ENCODE measurements at places on chromosomes 5 and 9. TPM values are rescaled to one million over a fixed set of nuclear protein-coding genes. Genes with fewer than 3 reads are reported as not detected.

GRCh38 chr9:1522219-1522767, 472.1 kb downstream of the DMRT2 start:
- H3K27me3 ChIP-seq: no peaks in the 10 kb centered on the region
- H3K4me3 ChIP-seq: no peak overlapping the region
- no peak for DNase-seq
- no peaks in the 10 kb centered on the region for H3K4me1 ChIP-seq

- no peaks in the 10 kb centered on the region for H3K27me3 ChIP-seq
- peak overlapping the region; percentile 20 for H3K27ac ChIP-seq
- DNase-seq: no peak
- no peaks in the 10 kb centered on the region for H3K4me1 ChIP-seq
- no peaks in the 10 kb centered on the region for H3K36me3 ChIP-seq
- no peak overlapping the region for H3K4me3 ChIP-seq
Observed at GRCh38 chr9:128862401-128862851, 19.3 kb downstream of the KYAT1 start.

DNA sequence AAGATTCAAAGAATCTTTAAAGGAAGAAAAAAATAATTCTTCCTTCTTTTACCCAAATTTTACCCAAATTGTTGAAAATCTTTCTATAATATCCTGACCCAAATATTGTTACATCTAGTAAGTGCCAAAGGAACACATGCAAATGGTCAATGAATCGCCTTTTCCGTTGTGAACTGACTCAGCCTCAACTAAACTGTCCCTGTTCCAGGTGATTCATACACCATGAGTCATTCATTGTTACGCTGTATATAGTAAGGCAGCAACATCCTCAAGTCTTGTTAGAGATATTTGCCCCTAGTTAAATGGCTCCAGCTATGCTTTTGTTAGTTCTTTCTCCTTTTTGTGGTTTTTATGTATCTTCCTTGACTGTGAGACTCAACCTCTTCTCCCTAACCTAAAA, 9.7 kb downstream of the PTGER4 start:
- H3K4me1 ChIP-seq: no peaks in the 10 kb centered on the region
- no peak for DNase-seq
- no peak overlapping the region for H3K27ac ChIP-seq
- no peak overlapping the region for H3K4me3 ChIP-seq
- H3K36me3 ChIP-seq: no peaks in the 10 kb centered on the region

DNA sequence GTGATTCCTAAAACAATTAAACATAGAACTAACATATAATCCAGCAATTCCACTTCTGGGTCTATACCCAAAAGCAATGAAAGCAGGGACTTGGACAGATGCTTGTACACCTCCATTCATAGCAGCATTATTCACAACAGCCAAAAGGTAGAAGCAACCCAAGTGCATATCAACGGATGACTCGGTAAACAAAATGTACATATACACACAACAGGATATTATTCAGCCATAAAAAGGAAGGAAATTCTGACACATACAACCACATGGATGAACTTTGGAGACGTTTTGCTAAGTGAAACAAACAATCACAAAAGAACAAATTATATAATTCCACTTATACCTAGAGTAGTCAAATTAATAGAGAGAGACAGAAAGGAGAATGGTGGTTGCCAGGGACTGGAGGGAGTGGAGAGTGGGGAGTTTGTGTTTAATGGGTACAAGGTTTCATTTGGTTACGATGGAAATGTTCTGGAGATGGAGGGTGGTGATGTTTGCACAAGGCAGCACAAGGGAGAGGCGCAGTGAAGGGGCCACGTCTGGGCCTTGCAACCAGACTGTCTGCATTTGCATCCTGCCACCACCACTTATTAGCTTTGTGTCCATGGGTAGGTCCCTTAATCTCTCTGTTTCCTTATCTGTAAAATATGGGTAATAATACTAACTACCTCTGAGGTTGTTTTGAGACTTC, 36.3 kb upstream of the RLN1 start:
- no peaks in the 10 kb centered on the region for H3K36me3 ChIP-seq
- DNase-seq: no peak
- no peaks in the 10 kb centered on the region for H3K27me3 ChIP-seq

DNA sequence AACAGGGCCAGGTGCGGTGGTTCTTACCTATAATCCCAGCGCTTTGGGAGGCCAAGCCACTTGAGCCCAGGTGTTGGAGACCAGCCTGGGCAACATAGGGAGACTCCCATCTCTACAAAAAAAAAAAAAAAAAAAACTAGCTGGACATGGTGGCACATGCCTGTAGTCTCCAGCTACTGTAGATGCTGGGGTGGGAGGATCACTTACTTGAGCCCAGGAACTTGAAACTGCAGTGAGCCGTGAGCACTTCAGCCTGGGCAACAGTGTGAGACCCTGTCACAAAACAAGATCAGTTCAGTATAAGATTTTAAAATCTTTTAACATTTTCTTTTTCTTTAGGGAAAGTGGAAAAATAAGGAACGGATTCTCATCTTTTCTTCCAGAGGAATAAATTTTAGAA, 2.5 kb downstream of the BRIX1 start:
- no peak for DNase-seq
- no peak overlapping the region for H3K27ac ChIP-seq
- no peaks in the 10 kb centered on the region for H3K27me3 ChIP-seq

DNA sequence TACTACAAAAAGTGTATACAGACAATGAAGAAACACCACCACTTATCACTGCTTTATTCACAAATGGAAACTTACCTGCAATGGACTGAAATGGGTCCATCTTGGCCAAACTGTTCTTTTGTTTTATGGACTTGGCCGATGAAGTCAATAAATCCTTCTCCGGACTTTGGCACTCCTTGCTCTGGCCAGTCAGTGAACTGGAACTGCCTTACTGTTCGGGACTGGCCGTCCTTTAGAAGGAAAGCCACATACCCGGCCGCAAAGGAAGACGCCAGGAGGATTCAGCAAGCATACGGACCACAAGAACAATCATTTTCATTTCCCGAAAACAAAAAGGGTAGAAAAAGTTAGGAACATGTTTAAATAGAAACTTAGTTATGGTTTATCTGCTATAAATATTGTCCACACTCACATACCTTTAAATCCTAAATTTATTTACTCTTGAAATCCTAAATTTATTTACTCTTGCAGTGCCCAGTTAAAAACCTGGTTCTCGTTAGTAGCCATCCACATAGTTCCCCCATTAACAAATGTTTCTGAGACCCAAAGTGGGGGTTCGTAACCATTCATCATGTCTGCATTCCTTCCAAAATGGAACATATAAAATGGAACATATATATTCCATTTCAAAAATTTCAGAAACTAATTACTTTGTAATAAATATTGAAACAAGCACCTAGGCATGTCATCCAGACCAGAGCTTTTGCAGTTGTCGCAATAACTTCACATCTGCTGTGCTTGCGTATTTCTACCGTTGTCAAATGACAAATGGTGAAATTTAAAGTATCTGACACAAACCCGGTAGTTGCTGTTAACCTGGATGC, 532.1 kb upstream of the DMAC1 start:
- H3K36me3 ChIP-seq: no peaks in the 10 kb centered on the region
- H3K27me3 ChIP-seq: no peaks in the 10 kb centered on the region
- no peak for DNase-seq
- H3K4me1 ChIP-seq: no peaks in the 10 kb centered on the region

The FOXD4L5 gene
- 0.19 TPM for total RNA-seq

DNA sequence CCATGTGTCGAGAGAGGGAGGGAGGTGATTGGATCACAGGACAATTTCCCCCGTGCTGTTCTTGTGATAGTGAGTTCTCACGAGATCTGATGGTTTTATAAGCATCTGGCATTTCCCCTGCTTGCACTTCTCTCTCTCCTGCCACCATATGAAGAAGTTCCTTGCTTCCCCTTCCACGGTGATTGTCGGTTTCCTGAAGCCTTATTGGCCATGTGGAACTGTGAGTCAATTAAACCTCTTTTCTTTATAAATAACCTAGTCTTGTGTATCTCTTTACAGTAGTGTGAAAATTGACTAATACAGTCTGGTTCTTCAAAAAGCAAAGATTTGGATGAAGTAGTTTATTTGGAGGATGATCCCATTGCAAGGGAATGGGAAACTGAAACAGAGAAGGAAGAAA, 11.3 kb upstream of the MIER3 start:
- H3K27me3 ChIP-seq: no peaks in the 10 kb centered on the region
- no peaks in the 10 kb centered on the region for H3K4me1 ChIP-seq
- no peak overlapping the region for H3K4me3 ChIP-seq

GRCh38 chr5:5558102-5558501, 135.6 kb downstream of the ICE1 start:
- H3K27me3 ChIP-seq: no peaks in the 10 kb centered on the region
- no peak for DNase-seq
- no peak overlapping the region for H3K27ac ChIP-seq

- no peak overlapping the region for H3K27ac ChIP-seq
- no peak for DNase-seq
- no peak overlapping the region for H3K4me3 ChIP-seq
- no peaks in the 10 kb centered on the region for H3K36me3 ChIP-seq
- H3K27me3 ChIP-seq: no peaks in the 10 kb centered on the region
- H3K4me1 ChIP-seq: no peaks in the 10 kb centered on the region
Observed at GRCh38 chr5:98933445-98934072, 4.8 kb upstream of the CHD1 start.

DNA sequence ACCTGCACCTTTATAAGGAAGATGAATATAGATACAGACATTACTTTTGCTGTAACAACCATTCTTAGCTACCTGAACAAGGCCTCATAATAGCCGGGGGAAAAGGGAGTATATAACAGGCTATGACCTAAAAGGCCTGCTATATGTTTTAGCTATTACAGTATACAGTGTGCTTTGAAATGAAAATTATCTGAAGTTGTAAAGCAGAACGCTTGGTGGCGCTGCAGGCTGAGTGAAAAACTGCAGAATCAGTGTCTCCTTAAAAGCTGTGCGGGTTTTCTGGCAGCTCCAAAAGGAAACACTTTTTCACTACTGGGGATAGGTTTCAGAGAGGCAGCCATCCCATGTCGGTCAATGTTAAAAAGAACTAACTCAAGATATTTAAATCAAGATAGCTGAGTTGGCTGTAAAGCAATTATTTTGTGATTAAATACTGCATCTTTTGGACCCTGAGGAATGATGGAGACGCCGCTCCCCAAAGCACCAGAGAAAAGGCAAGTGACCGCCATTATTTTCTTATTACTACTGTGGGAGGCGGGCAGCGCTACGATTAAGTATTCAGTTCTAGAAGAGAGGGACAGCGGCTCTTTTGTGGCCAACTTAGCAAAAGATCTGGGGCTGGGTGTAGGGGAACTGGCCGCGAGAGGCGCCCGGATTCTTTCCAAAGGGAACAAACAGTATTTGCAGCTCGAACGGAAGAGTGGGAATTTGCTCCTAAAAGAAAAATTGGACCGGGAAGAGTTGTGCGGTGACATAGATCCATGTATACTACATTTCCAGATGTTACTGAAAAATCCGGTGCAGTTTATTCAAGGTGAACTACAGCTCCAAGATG, 5.9 kb downstream of the PCDHB6 start:
- no peaks in the 10 kb centered on the region for H3K36me3 ChIP-seq
- no peak overlapping the region for H3K27ac ChIP-seq
- no peak overlapping the region for H3K4me3 ChIP-seq
- no peaks in the 10 kb centered on the region for H3K4me1 ChIP-seq
- H3K27me3 ChIP-seq: no peaks in the 10 kb centered on the region
- DNase-seq: no peak

- no peaks in the 10 kb centered on the region for H3K27me3 ChIP-seq
- no peaks in the 10 kb centered on the region for H3K4me1 ChIP-seq
- peak; percentile 64 for DNase-seq
- H3K4me3 ChIP-seq: no peak overlapping the region
- H3K36me3 ChIP-seq: no peaks in the 10 kb centered on the region
- no peak overlapping the region for H3K27ac ChIP-seq
Observed at GRCh38 chr5:142716963-142717362, 31.1 kb upstream of the FGF1 start.

DNA sequence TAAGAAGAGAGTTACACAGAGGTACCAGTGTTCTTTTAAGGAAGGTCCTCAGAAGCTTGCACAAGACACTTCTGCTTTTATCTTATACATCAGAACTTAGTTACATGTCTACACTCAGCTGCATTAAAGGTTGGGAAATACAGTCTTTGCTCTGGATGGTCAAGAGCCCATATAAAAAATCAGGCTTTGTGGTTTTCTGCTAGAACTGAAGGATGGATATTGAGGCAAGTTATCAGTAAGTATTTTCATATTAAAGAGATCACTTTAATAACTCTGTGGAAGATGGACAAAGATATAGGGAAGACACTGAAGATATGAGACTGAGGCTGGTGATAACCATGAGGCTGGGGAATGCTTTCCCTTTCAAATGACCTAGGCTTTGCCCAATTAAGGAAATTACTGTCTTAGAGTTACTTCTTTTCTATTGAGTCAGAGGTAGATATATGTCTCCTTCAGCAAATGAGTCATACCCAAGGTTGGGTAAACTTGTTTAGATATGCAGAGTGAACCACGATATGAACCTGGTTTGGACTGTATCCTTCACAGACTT, 87.0 kb upstream of the TNC start:
- peaks cover 3% of the 10 kb centered on the region for H3K4me1 ChIP-seq
- no peak overlapping the region for H3K4me3 ChIP-seq
- H3K27me3 ChIP-seq: no peaks in the 10 kb centered on the region

The LAMC3 gene
- total RNA-seq: 0.32 TPM

GRCh38 chr5:98638701-98639100, 134.8 kb upstream of the RGMB start:
- no peak overlapping the region for H3K4me3 ChIP-seq
- no peak overlapping the region for H3K27ac ChIP-seq
- H3K36me3 ChIP-seq: no peaks in the 10 kb centered on the region
- H3K27me3 ChIP-seq: no peaks in the 10 kb centered on the region
- no peaks in the 10 kb centered on the region for H3K4me1 ChIP-seq

DNA sequence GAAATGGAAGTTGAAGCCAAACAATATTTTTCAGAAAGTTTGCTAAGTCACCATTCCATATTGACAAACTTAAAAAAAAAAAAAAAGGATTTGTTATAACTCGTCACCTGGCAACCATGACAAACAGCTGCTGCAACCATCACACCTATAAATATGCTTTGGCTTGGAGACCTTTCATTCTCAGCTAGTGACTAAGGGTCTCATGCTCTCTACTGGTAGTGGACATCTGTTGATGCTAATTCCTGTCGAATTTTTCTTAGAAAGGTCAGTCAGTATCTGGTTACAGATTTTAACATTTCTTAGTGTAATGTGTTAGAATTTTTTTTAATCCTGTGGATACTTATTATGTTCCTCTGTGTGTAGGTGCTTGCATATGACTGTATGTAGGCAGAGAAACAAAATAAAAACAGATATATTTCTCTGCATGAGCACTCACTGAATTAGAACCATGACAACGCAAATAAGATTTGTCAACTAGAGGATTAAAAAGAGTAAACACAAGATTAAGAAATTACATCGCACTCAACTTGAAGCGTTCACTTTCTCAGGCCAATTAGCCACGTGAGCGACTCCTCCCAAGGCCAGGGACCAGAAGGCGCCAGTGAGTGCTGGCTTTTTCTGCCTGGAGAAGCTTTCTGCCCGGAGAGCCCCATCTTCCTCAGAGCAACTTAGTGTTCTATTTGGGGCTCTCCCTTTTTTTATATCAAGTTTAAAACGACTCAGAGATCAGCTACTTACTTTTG, 27.0 kb upstream of the ZNF622 start:
- H3K36me3 ChIP-seq: no peaks in the 10 kb centered on the region
- no peaks in the 10 kb centered on the region for H3K4me1 ChIP-seq
- DNase-seq: no peak
- no peak overlapping the region for H3K4me3 ChIP-seq

- no peaks in the 10 kb centered on the region for H3K27me3 ChIP-seq
- no peak for DNase-seq
- no peaks in the 10 kb centered on the region for H3K4me1 ChIP-seq
- H3K36me3 ChIP-seq: no peaks in the 10 kb centered on the region
Observed at GRCh38 chr5:98333921-98334320, 439.5 kb upstream of the RGMB start.

All from aorta (tissue), 5 donors.